ENCODE measurements at places on chromosomes 2 and 18.
A peak's percentile ranks its signal among the peaks of the same experiment; 100 is the strongest.

DNA sequence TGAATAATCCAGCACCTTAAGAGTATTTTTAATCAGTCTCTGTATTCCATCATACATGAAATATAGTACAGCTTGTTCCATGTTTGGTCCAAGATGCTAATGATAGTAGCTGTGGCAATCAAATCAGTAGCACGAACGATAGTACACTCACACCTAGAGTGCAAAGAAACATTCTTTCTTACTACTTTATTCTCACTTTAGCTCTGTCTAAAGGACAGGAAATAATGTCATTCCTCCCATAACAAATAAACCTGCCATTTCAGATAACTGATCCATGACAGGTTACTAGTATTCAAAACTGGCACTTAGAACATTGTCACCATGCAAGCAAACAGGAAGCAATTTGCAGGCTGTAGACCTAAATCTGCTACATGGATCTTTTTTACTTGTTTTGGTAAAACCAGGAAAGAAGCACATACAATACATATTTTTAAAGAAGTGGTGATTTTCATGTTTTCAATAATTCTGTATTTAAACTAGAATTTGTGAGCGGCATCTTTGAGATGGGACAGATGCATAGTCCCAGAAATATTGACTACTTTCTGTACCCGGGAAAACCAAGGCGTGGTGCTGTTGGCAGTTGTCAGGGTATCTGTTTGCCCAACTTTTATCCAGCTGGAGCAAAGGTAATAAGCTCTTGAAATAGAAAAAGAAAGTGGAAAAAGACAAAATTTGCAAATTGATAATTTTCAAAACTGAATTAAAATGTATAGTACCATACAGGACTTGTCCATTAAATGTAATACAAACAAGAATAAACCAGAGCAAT lies 49.5 kb downstream of the IKZF2 start:
- no peak for DNase-seq

- DNase-seq, result no peak
Measured at GRCh38 chr2:104476563-104476988, 377.3 kb upstream of the POU3F3 start.

DNA sequence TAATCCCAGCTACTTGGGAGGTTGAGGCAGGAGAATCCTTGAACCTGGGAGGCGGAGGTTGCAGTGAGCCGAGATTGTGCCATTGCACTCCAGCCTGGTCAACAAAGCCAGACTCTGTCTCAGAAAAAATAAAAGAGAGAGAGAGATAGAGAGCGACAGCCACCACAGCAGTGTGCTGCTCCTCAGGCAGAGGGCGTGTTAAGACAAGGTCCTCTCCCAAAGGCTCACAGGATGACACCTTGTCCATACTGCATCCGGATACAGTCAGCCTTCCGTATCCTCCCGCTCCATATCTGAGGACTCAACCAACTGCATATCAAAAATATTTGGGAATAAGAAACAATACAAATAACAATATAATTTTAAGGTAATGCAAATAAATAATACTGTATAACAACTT lies 20.1 kb downstream of the ARL4C start:
- no peak for DNase-seq

- no peak for DNase-seq
Measured at GRCh38 chr2:14749884-14750283, 117.4 kb downstream of the LRATD1 start.

DNA sequence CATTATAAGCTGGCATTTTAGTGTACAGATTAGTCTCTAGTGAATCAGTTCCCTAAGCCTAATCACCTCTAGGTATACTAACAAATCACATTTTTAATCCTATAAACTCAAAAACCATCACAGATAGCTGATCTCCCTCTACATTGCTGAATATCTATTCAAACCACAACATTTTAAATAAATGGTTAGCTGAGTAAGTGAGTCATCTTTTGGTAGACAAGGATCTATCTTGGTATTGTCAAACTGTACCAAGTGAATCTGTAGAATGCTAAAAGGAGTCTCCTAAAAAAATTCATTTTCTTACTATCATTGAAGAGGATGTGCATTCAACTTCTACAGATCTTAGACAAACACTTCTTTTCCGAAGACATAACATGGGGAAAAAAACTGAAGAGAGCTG lies 40.7 kb downstream of the INO80D start:
- DNase-seq, result no peak

GRCh38 chr2:157473581-157473980 lies 29.7 kb upstream of the CYTIP start:
- DNase-seq, result no peak

GRCh38 chr2:166135849-166136258 lies 8.0 kb upstream of the SCN1A start:
- no peak for DNase-seq

- DNase-seq, result no peak
Measured at GRCh38 chr2:159086826-159087225, 118.4 kb downstream of the TANC1 start.

- peak; percentile 88 for DNase-seq
Measured at GRCh38 chr2:167388497-167388896, 500.2 kb downstream of the XIRP2 start.

GRCh38 chr2:240024766-240025165 lies 376 bp downstream of the NDUFA10 start:
- DNase-seq, result no peak

GRCh38 chr2:223121283-223121682 lies 69.3 kb downstream of the KCNE4 start:
- DNase-seq, result no peak

DNA sequence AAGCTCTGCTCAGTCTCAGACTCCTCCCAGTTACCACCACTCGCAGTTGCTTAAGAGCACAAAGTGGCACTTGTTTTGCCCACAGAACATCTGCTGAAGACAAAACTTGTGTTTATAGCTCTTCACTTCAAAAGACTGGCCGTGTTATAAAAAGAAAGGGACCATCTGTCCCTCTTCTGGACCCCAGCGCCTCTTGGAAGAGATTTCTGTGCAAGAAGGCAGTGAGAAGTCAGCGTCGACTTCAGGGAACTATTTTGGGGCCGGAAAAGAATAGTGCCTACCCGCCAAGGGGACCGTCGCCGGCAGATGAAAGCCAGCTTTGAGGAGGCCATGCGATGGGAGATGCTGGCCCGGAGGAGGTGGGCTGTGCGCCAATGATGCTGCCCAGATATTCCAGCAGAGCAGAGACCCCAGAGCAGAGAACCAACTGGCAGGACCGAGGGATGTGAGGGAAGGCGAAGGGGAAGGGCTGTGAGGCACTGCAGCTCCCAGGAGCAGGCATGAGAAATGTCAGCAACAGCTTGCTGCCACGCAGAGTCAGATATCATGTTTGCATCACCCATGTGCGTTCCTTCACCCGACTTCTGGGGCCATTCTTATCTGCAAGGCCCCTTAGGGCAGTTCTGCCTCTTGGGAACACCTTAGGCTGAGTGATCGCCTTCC lies 270.9 kb downstream of the ATAD2B start:
- peak; percentile 30 for DNase-seq

DNA sequence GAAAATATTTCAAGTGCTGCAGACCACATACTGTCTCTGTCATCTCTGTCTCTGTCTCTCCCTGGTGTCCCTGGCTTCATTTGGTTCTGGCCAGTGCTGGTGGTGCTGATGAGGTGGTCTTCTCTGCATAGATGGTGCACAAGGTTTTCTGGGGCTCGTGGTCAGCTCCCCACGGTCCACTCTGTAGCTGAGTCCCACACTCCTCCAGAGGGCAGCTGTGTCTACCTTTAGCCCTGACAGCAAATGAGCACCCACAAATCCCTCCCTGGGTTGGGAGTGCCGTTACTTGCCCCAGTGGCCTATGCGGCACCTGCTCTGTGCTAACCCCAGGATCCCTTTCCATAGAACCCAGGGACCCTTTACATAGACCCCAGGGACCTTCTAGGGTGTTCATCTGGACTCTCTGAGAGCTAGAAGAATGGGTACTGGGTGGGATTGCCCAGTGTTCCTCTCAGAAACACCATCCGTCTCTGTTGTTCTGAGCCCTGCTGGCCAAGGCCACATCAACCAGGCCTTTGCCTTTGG lies 129.3 kb downstream of the CAPN13 start:
- no peak for DNase-seq

- no peak for DNase-seq
Measured at GRCh38 chr2:118279005-118279404, 190.7 kb downstream of the INSIG2 start.

GRCh38 chr18:37783771-37784170 lies 218.2 kb upstream of the CELF4 start:
- DNase-seq, result peak; percentile 40

- no peak for DNase-seq
Measured at GRCh38 chr2:207768168-207768865, 1.4 kb downstream of the FZD5 start.

DNA sequence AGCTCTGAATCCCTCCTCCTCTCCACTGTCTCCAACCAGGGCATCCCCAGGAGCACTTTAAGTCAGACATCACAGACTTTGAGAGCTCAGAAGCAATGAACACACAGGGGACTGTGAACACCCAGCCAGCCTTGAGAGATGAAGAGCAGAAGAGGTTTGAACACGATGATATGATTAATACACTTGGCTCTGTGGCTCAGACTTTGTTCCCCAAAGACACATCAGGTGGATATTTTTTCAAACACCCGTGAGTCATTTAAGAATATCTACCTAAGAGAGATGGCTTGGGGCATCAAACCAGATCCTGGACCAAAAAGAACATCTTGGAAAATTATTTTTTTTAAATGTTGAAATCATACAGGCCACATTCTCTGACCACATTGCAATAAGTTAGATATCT lies 134.9 kb upstream of the OTOS start:
- no peak for DNase-seq

GRCh38 chr18:25834061-25834460 lies 256.4 kb downstream of the SS18 start:
- DNase-seq, result no peak

- no peak for DNase-seq
Measured at GRCh38 chr18:76459687-76460350, 35.2 kb downstream of the ZNF516 start.

- no peak for DNase-seq
Measured at GRCh38 chr2:16726147-16726546, 60.5 kb upstream of the CYRIA start.

GRCh38 chr18:66511289-66511688 lies 92.6 kb downstream of the CDH19 start:
- DNase-seq, result no peak

DNA sequence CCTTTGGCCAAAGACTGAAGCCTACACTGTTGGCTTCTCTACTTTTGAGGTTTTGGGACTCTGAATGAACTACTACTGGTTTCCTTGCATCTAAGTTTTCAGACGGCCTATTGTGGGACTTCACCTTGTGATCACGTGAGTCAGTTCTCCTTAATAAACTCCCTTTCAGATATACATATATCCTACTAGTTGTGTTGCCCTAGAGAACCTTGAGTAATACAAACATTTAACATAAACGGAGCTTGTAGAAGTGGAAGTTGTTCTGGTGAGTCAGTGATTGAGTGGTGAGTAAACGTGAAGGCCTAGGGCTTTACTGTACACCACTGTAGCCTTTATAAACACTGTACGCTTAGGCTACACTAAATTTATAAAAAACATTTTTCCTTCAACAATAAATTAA lies 107.2 kb upstream of the CDH2 start:
- DNase-seq, result no peak

- no peak for DNase-seq
Measured at GRCh38 chr2:49309461-49309860, 155.1 kb upstream of the FSHR start.

DNA sequence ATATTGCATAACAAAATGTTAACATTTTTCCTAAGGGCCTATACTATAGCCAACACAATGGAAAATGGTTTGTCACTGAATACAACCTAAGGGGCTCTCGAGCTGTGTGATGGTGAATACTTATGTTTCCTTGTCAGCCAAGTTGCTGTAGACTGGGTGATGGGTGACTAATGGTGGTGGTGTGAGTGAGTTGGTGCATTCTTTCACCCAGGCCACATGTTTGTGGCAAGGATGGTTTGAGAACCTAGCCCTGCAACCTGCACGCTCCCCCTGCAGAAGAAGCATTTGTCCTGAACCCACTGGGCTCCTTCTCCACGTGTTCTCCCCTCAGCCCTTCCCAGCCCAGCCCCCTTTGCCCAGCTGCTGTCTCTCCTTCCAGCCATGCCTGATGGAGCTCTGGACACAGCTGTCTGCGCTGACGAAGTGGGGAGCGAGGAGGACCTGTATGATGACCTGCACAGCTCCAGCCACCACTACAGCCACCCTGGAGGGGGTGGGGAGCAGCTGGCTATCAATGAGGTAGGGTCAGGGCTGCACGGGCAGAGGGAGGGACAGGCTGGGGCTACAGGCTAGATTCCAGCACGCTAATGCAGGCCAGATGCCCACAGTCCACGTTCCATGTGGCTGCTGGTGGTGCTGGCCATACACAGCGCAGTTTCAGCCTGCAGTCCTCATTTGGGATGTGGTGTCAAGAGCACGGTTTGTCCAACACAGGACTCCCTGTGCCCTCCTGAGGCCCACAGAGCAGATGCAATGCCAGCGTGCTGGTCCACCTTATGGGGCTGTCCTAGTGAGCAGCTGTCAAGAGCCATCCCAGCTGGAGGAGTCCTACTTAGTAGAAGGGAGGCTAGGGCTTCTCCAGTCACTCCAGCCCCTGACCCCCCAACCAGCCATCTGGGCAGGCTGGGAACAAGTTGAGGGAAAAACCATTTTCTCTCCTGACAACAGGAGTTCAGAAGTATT lies 65.4 kb downstream of the FAM168B start:
- no peak for DNase-seq

DNA sequence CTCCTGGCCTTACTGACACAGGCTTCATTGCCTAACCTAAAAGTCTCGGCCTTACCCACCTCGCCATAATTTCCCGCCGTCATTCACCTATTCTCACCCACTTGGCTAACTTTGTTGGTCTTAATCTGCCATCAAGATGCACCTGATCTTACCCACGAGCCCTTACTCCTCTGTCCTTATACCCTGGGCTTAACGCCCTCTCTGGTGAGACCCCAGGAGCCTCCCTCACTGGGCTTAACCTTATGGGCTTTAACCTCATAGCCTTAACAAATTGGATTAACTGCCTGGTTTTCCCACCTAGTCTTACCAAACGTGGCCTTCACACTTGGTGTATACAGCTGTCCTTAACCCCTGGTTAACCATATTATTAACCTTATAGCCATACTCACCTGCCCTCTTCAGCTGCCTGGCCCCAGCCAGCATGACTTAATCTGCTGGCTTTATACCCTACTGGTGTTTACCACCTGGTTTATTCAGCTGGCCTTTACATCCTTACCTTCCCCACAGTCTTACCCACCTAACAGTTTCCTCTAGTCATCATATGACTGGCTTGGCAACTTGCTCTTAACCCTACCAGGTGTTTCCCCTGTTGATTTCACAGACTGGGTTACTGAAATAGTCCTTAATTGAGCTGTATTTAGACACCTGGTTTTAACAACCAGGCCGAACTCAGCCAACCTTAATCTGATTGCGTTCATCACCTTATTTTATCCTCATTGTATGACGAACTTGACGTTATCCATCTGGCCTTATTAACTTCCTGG lies 132.0 kb upstream of the ZSWIM2 start:
- DNase-seq, result no peak
